Activated B cell treated with CpG ODN at 0.5 μM for 24 hours (primary cell): ENCODE measurements at places on chromosomes 12 and 14.

GRCh38 chr12:63978519-63978918 is 134.0 kb downstream of the SRGAP1 start:
- H3K27ac ChIP-seq, result no peak overlapping the region
- no peaks in the 10 kb centered on the region for H3K36me3 ChIP-seq
- H3K4me1 ChIP-seq, result no peaks in the 10 kb centered on the region
- DNase-seq, result no peak
- H3K27me3 ChIP-seq, result no peaks in the 10 kb centered on the region
- no peak overlapping the region for H3K4me3 ChIP-seq

DNA sequence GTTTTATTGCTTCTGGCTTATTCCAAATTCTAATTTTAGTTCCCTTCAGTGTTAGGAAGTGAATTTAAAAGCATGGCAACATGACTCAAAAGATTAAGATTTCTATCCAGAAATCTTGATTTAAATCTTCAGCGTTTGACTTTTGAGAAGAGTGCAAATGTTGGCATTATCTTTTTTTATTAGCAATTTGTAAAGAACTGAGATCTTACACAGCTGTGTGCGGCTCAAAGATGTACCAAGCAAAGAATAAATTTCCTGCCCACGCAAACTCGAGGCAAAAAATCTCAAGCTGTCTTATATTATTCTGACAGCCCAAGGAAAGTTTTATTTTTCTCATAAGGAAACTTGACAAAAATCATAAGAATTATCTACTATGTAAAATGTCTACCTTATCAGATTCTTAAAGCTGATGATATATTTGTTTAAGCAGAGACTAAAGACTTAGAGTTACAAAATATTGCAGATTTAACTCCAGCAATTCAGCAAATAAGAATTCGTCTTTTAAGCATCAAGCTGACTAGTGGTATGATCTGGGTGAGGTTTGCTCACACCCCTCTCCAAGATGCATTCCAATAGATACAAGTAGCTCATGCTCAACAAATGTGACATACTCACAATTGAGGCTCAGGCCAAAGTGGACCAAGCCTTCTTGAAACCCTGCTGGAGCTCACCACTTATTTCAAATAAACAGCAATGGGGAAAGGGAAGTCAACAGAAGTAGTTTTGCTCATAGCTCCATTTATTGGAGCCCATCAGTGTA is 47.4 kb upstream of the POC1B start:
- H3K4me1 ChIP-seq, result peaks cover 13% of the 10 kb centered on the region
- DNase-seq, result no peak
- no peaks in the 10 kb centered on the region for H3K36me3 ChIP-seq
- H3K27me3 ChIP-seq, result no peaks in the 10 kb centered on the region

GRCh38 chr14:30928462-30928861 is 54.1 kb downstream of the COCH start:
- DNase-seq, result no peak
- H3K4me1 ChIP-seq, result no peaks in the 10 kb centered on the region
- no peak overlapping the region for H3K4me3 ChIP-seq
- H3K36me3 ChIP-seq, result peaks cover 37% of the 10 kb centered on the region

DNA sequence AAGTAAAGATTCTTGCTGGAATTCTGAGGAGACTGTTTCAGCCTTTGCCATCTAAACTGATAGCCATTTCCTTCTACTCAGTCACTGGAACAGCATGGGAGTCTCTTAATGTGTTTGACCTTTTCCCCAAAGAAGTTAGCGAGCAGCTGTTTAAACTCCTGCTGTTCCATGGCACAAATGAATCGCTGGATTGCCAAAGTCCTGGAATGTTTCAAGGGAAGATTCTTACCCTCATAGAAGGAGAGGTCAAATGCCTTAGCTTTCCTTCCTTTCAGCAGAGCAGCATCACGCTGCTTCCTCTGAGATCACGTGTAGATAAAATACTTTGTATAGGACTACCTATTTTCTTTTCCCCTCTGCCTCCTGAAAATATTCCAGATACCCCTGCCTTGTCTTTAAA is 10.5 kb upstream of the NR2C1 start:
- H3K27ac ChIP-seq, result no peak overlapping the region
- peaks cover 10% of the 10 kb centered on the region for H3K4me1 ChIP-seq
- no peak overlapping the region for H3K4me3 ChIP-seq
- H3K36me3 ChIP-seq, result no peaks in the 10 kb centered on the region

DNA sequence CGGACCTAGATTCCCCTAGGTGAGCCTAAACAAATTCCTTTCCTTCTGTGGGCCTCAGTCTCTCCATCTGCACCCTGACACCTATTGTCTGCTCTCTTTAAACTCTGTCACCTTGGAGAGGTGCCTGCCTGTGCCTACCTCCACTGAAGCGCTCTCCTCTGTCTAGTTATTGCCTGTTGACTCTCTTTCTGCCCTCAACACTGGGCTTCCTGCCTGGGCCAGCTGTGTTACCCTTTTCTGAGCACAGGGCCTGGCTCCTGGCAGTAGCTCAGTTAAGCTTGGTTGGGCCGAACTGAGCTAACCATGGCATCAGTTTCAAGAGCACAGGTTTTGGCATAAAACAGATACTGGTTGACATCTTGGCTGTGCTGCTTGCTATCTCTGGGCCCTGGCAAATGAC is 43.5 kb downstream of the PRMT8 start:
- H3K36me3 ChIP-seq, result no peaks in the 10 kb centered on the region
- no peaks in the 10 kb centered on the region for H3K4me1 ChIP-seq

GRCh38 chr14:36022765-36023410 is 153.6 kb downstream of the PTCSC3 start:
- no peak overlapping the region for H3K27ac ChIP-seq
- peaks cover 4% of the 10 kb centered on the region for H3K27me3 ChIP-seq
- H3K36me3 ChIP-seq, result no peaks in the 10 kb centered on the region
- DNase-seq, result no peak
- H3K4me1 ChIP-seq, result no peaks in the 10 kb centered on the region

DNA sequence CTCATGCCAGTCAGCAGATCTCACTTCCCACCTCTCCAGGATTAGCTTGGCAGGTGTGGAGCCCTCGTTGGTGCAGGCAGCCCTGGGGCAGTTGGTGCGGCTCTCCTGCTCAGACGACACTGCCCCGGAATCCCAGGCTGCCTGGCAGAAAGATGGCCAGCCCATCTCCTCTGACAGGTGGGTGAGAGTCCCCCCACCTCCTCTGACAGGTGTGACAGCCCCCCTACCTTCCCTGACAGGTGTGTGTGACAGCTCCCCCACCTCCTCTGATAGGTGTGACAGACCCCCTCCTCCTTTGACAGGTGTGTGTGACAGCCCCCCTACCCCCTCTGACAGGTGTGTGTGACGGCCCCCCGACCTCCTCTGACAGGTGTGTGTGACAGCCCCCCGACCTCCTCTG is 26.3 kb downstream of the PAPLN start:
- DNase-seq, result no peak
- peaks cover 2% of the 10 kb centered on the region for H3K27me3 ChIP-seq
- H3K27ac ChIP-seq, result no peak overlapping the region
- no peaks in the 10 kb centered on the region for H3K36me3 ChIP-seq
